ENCODE measurements at places on chromosomes 2 and 18. TPM values are rescaled to one million over a fixed set of nuclear protein-coding genes. Genes with fewer than 3 reads are reported as not detected.

GRCh38 chr2:152890736-152891135, 172.3 kb downstream of the ARL6IP6 start:
- no peak for DNase-seq

GRCh38 chr2:37895140-37895539, 29.9 kb upstream of the RMDN2 start:
- no peak for DNase-seq

SP5 gene
- not detected for total RNA-seq

INO80D gene
- 18.3 TPM for total RNA-seq

MITD1 gene
- total RNA-seq = 7.3 TPM

GRCh38 chr2:2024751-2025481, 280.6 kb upstream of the PXDN start:
- no peak for DNase-seq

DNA sequence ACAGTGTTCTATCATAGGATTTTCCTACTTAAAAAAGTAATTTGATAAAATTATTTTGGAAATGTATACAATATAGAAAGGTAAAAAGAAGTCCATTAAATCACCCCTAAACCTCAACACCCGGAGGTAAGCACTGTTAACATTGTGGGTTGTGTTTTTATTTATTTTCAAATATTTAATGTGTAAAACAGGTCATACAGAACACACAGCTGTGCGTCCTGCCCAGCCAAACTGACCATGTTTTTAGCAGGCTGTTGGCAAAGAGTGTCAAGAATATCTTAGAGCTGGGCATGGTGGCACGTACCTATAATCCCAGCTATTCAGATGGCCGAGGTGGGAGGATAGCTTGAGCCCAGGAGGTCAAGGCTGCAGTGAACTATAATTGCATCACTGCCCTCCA, 78.8 kb upstream of the ZNF532 start:
- no peak for DNase-seq

DNA sequence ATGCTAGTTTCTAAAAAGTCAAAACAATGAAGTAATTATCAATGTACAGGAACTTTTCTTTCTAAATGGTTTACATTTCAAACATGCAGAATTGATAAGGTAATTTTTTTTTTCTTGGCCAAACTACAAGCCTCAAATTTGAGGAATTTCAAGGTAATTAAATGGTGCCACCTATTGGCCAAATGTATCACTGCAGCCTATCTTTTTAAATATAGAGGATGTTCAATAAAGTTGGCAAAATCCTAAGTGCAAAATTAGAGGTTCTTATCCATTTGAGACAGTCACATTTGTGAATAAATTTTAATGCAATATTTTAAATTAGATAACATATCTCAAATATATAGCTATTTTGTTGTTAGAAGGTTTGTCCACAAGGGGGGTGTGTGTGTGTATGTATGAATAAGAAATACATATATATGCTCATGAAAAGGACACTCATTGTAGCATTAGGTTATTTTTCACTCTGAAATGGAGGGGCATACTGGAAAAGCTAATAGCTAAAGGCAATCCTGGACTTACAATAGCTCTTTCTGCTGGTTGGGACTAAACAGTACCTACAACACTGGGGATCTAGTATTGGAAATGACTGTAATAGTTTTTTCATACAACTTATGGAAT, 26.2 kb downstream of the MMADHC start:
- peak; percentile 13 for DNase-seq

All from hematopoietic multipotent progenitor cell (in vitro differentiated cells).